Nasal cavity respiratory epithelium epithelial cell of viscerocranial mucosa (primary cell): ENCODE measurements at places on chromosomes 11 and 22. TPM values are rescaled to one million over a fixed set of nuclear protein-coding genes. Genes with fewer than 3 reads are reported as not detected.

Gene CRYAB
- total RNA-seq, result 1.0 and 13.2 TPM in 2 replicates

Gene RAG2
- total RNA-seq, result not detected in 2 replicates

Gene TRIM22
- total RNA-seq, result 20.8 and 72.0 TPM in 2 replicates

Gene UBE2L6
- 10.3 and 48.4 TPM in 2 replicates for total RNA-seq

Gene BRSK2
- total RNA-seq, result under 0.01 and 1.00 TPM in 2 replicates

Gene ZDHHC5
- total RNA-seq, result 45.5 and 79.9 TPM in 2 replicates

Gene HYLS1
- 1.9 and 3.1 TPM in 2 replicates for total RNA-seq

Gene HIKESHI
- total RNA-seq, result 53.3 and 69.0 TPM in 2 replicates

Gene GLYAT
- not detected in 2 replicates for total RNA-seq

Gene CATSPERZ
- total RNA-seq, result 0.14 and 0.34 TPM in 2 replicates
